ENCODE measurements at places on chromosomes 3 and 15.

- H3K27ac ChIP-seq: no peak overlapping the region
- H3K27me3 ChIP-seq: no peaks in the 10 kb centered on the region
- no peaks in the 10 kb centered on the region for H3K4me1 ChIP-seq
- no peak overlapping the region for H3K4me3 ChIP-seq
- no peak for DNase-seq
Measured at GRCh38 chr15:48510976-48511375, 134.5 kb downstream of the FBN1 start.

- H3K27me3 ChIP-seq: no peaks in the 10 kb centered on the region
- no peaks in the 10 kb centered on the region for H3K36me3 ChIP-seq
- H3K4me3 ChIP-seq: no peak overlapping the region
- H3K4me1 ChIP-seq: no peaks in the 10 kb centered on the region
Measured at GRCh38 chr15:80669663-80670273, 25.3 kb upstream of the ABHD17C start.

- no peaks in the 10 kb centered on the region for H3K4me1 ChIP-seq
- no peak overlapping the region for H3K27ac ChIP-seq
- no peaks in the 10 kb centered on the region for H3K36me3 ChIP-seq
- H3K27me3 ChIP-seq: peaks cover 2% of the 10 kb centered on the region
Measured at GRCh38 chr15:25655207-25655948, 207.7 kb downstream of the ATP10A start.

DNA sequence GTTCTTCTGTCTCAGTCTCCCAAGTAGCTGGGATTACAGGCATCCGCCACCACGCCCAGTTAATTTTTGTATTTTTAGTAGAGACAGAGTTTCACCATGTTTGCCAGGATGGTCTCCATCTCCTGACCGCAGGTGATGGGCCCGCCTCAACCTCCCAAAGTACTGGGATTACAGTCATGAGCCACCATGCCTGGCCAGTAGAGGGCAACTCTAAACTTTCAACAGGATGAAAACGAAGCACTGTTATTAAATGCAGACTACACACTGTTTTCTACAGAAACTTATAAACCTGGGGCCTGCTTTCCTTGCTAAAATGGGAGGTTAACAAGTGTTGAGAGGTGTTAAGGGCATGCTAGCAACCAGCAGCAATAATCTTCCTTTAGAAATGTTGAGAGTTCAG is 7.6 kb downstream of the ARPC4 start:
- DNase-seq: no peak
- no peak overlapping the region for H3K27ac ChIP-seq
- H3K27me3 ChIP-seq: no peaks in the 10 kb centered on the region
- peaks cover 15% of the 10 kb centered on the region for H3K4me1 ChIP-seq

DNA sequence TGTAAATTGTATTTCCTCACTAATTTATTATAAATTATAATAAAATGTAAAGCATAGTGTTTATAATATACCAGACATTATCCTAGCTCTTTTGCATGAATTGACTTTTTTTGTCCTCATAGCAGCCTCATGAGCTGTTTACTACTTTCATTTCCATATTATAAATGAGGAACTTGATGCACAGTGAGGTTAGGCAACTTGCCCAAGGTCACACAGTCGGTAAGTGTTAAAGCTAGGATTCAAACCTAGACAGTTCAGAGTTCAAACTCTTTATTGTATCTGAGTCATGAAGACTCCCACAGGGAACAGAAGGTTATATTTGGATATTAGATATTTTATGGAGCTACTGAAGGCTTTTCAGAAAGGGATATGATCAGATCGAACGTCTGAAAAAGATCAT is 322.2 kb upstream of the SATB1 start:
- no peaks in the 10 kb centered on the region for H3K27me3 ChIP-seq
- no peaks in the 10 kb centered on the region for H3K36me3 ChIP-seq
- H3K4me3 ChIP-seq: no peak overlapping the region
- H3K27ac ChIP-seq: no peak overlapping the region

DNA sequence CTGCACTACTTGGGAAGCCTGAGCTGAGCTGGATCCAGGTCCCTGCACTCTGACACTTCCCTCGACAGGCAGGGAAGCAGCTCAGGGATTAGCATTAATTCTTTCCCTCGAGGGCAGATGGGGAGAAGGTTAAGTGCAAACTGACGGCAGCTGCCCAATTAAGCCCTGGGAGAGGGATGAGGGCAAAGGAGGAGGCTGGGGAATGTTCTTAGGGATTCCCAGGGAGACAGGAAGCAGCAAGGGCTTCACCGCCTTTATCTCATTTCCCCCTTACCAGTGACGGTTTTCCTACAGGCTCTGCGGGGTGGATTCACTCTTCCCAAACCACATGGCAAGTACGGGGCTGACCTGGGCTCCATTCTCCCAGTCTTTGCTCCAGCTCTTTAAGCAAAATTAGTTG is 519.0 kb upstream of the PROK2 start:
- H3K36me3 ChIP-seq: no peaks in the 10 kb centered on the region
- no peak overlapping the region for H3K4me3 ChIP-seq
- no peaks in the 10 kb centered on the region for H3K27me3 ChIP-seq
- DNase-seq: no peak
- H3K27ac ChIP-seq: no peak overlapping the region

DNA sequence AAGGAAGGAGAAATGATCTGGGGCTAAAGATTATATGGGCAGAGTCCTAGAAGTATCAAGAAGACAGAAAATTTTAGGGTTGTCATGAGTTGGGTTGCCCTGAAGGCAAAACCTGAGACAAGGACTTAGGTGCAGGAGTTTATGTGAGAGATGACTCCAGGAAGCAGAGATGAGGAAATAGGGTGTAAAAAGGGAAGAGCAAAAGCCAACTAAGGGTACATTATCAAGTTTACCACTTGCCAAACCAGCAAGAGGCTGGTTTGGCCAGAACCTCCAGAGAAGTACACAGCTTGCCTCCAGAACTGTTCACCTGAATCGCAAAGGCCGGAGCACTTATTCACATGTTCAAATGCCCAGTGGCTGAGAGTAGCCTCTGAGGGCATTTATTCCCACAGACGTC is 116.7 kb downstream of the FHIT start:
- H3K36me3 ChIP-seq: no peaks in the 10 kb centered on the region
- H3K27me3 ChIP-seq: no peaks in the 10 kb centered on the region
- no peak for DNase-seq
- H3K4me3 ChIP-seq: no peak overlapping the region
- no peak overlapping the region for H3K27ac ChIP-seq

GRCh38 chr3:20760981-20761380 is 575.0 kb upstream of the SGO1 start:
- DNase-seq: no peak
- no peaks in the 10 kb centered on the region for H3K36me3 ChIP-seq
- no peaks in the 10 kb centered on the region for H3K27me3 ChIP-seq
- H3K4me3 ChIP-seq: no peak overlapping the region
- no peaks in the 10 kb centered on the region for H3K4me1 ChIP-seq
- H3K27ac ChIP-seq: no peak overlapping the region

DNA sequence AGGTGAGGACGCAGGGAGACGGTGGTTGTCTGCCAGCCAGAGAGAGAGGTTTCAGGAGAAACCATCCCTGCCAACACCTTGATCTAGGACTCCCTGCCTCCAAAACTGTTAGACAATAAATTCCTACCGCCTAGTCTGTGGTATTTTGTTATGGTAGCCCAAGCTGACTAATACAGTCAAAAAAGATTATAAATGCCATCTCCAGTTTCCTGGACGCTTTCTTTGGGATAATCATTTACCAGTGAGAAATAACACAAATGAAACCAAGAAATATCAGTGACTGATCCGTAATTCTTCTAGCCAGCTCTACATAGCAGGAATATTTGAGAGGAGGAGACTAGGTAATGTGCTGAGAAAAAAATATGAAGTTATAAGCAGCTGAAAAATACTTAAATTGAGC is 707.8 kb upstream of the LMCD1 start:
- H3K27me3 ChIP-seq: no peaks in the 10 kb centered on the region
- no peak overlapping the region for H3K4me3 ChIP-seq
- H3K36me3 ChIP-seq: no peaks in the 10 kb centered on the region
- H3K4me1 ChIP-seq: no peaks in the 10 kb centered on the region
- DNase-seq: no peak

DNA sequence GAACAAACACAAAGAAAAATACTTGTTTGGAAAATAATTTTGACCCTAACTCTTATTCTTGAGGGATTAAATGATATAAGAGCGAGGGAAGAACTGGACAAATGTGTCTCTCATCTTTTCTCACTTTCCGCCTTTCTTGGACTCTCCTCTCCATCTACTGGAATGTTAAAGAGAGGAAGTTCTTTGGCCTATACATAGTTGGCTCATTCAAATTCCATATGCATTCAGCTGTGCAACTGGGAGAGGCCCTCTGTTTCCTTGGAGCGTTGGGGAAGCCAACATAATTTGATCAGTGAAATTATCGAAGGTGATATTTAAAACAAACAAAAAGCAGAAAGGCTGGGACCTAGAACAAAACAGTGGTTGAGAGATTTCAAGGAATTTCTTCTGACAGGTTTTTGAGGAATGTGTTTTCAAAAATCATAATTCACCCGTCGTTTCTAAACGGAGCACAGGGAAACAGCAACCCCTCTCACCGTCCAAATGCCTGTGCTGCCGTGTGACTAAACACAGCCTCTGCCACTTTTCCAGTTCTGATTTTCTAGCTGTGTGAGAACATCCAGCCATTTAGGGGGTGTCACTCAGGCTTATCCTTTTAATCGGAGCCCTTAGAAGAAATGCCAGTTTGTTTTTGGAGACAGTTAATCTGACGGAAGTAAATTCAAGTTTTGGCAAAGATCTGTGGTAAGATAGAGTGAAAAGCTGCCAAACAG is 489.9 kb downstream of the SOX2 start:
- no peaks in the 10 kb centered on the region for H3K4me1 ChIP-seq
- no peak for DNase-seq
- no peak overlapping the region for H3K4me3 ChIP-seq
- no peaks in the 10 kb centered on the region for H3K27me3 ChIP-seq
- no peaks in the 10 kb centered on the region for H3K36me3 ChIP-seq

DNA sequence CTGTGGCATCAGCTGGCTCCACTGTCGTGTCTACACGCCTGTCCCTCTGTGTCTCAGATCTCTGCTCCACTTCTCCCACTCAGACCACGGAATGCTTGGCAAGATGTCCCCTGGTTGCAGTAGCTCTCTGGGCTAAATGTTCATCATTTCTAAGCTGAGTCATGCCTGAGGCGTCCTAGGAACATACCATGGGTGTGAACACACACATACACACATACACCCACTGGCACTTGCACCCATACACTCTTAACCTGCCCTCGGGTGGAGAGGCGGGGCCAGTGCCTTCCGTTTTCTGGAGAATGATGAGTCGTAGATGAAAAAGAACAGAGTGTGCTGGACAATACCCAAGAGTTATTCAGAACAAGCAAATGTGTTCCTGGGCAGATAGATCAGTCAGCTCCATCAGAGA is 72.4 kb downstream of the SENP2 start:
- H3K4me1 ChIP-seq: peaks cover 7% of the 10 kb centered on the region
- H3K27ac ChIP-seq: no peak overlapping the region
- H3K36me3 ChIP-seq: no peaks in the 10 kb centered on the region
- DNase-seq: no peak
- H3K27me3 ChIP-seq: peaks cover 24% of the 10 kb centered on the region
- H3K4me3 ChIP-seq: no peak overlapping the region

- no peak overlapping the region for H3K27ac ChIP-seq
- no peaks in the 10 kb centered on the region for H3K27me3 ChIP-seq
- H3K36me3 ChIP-seq: no peaks in the 10 kb centered on the region
- H3K4me1 ChIP-seq: no peaks in the 10 kb centered on the region
- no peak for DNase-seq
Measured at GRCh38 chr3:84998545-84998944, 39.8 kb downstream of the CADM2 start.

GRCh38 chr3:10198761-10199649 is 34.3 kb downstream of the IRAK2 start:
- peak; percentile 58 for DNase-seq
- peaks cover 2% of the 10 kb centered on the region for H3K36me3 ChIP-seq
- peaks cover 38% of the 10 kb centered on the region for H3K4me1 ChIP-seq
- no peak overlapping the region for H3K4me3 ChIP-seq
- H3K27ac ChIP-seq: peak overlapping the region; percentile 97

- H3K4me1 ChIP-seq: peaks cover 10% of the 10 kb centered on the region
- no peak overlapping the region for H3K4me3 ChIP-seq
- no peaks in the 10 kb centered on the region for H3K36me3 ChIP-seq
- DNase-seq: no peak
- no peaks in the 10 kb centered on the region for H3K27me3 ChIP-seq
Measured at GRCh38 chr15:78509726-78510312, 2.4 kb downstream of the HYKK start.

DNA sequence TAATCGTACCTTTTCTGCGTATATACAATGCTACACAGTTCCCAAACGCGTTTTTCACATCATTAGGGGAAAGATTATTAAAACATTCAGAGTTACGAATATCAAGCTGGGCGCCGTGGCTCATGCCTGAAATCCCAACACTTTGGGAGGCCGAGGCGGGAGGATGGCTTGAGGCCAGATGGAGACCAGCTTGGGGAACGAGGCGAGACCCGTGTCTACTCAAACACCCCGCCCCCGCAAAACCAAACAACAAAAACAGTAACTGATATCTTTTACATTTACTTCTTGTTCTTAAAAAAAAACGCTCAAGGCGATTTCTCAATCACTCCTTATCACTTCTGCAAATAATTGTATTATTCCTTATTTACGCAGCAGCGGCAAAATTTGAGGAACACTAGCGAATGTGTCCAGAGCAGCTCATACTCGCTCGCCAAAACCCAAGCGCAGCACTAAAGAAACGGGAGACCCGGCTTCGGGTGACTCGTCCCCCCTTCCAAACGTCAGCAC is 1.2 kb downstream of the ZBTB11 start:
- peak overlapping the region; percentile 89 for H3K4me3 ChIP-seq
- no peaks in the 10 kb centered on the region for H3K36me3 ChIP-seq
- peak overlapping the region; percentile 98 for H3K27ac ChIP-seq
- DNase-seq: no peak
- H3K27me3 ChIP-seq: no peaks in the 10 kb centered on the region

- H3K27ac ChIP-seq: no peak overlapping the region
- no peaks in the 10 kb centered on the region for H3K36me3 ChIP-seq
- no peaks in the 10 kb centered on the region for H3K4me1 ChIP-seq
- no peak overlapping the region for H3K4me3 ChIP-seq
Measured at GRCh38 chr15:66766282-66767230, 64.5 kb downstream of the SMAD6 start.

GRCh38 chr15:36356466-36356865 is 223.0 kb upstream of the CDIN1 start:
- H3K4me3 ChIP-seq: no peak overlapping the region
- no peaks in the 10 kb centered on the region for H3K27me3 ChIP-seq
- no peaks in the 10 kb centered on the region for H3K36me3 ChIP-seq
- no peaks in the 10 kb centered on the region for H3K4me1 ChIP-seq
- no peak overlapping the region for H3K27ac ChIP-seq
